ENCODE measurements at places on chromosomes 2 and 18.
A peak's percentile ranks its signal among the peaks of the same experiment; 100 is the strongest.

GRCh38 chr2:224126003-224126402 is 86.9 kb upstream of the SERPINE2 start:
- no peak for DNase-seq

GRCh38 chr2:232781765-232782164 is 5.4 kb upstream of the KCNJ13 start:
- DNase-seq: peak; percentile 8

DNA sequence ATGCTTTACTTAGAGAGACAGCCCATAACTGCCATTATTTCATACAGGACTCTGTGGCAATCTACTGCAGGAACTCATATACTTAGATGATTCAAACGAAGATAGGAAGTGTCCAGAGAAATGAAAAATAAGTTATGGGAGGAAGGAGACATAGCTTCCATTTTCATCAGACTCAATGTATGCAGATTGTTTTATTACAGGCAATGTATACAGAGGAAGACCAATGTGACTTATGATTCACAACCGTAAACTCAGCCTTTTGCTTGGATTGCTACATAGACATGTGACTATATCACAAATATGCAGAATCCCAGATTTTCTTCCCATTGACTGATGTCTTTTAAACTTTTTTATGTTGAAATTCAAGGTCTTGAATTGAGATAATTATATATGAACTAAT is 793.4 kb downstream of the SATB2 start:
- DNase-seq: no peak

DNA sequence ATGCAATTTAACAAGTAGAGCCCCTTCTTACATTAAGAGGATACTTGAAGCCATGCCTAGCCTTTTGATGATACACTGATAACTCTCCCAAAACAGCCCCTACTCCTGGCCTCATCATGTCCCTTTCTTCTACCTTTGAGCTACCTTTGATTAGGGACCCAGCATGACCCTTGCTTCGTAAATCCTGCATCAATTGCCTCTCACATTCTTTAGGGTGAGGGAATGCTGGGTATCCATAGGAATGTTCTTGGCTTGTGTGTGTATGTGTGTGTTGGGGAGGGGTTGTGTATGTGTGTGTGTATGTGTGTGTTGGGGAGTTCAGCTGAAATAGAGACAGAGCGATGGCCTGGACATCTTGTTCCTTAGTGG is 5.3 kb upstream of the KRCC1 start:
- DNase-seq: no peak

- DNase-seq: no peak
These were observed 617.5 kb downstream of the NR4A2 start for GRCh38 chr2:155714983-155715382.

- DNase-seq: no peak
These were observed 57.3 kb downstream of the SLC8A1 start for GRCh38 chr2:40394597-40394996.

GRCh38 chr2:54593249-54593648 is 130.2 kb upstream of the EML6 start:
- DNase-seq: no peak

All from RKO (cell line).